ENCODE measurements at places on chromosomes 7 and 10. TPM values are rescaled to one million over a fixed set of nuclear protein-coding genes. Genes with fewer than 3 reads are reported as not detected.

Gene WDR86
- total RNA-seq: 2.9 TPM

- no peak for DNase-seq
Measured at GRCh38 chr10:58241346-58241745, 26.3 kb downstream of the IPMK start.

DNA sequence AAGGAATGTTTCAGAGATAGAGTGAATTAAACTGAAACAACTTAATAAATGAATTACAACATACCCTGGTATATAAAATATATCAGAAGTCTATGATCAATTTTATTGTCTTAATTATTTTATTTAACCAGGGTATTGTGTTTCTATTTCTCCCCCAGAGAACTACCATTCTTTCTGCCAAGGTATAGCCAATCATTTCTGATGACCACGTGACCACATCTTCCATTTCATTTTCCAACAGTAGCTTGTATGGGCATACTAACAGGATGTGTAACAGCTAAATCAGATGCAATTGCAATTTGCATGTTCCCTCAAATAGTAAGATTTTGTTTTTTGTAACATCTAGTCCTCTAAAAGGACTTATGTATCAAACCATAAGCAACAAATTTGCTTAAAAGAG lies 123.9 kb upstream of the COL1A2 start:
- no peak for DNase-seq

DNA sequence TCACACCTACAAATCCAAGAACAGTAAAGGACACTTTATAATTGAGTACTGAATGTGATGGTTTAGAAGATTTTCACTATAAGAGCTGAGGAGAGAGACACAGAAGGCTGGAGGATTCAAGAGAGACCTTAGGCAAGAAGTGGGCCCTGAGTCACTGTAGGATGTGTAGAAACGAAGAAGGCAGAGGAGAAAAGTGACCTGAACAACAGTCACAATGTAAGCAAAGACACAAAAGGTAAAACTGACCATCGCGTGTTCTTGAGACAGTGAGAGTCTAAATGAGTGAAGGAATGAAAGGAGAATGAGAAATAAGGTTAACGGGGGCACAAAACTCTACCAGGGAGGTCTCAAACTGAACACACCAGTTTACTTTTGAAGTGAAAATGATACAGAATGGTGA lies 298.2 kb upstream of the LRGUK start:
- DNase-seq: no peak

Gene MEOX2
- total RNA-seq: 2.4 TPM

- DNase-seq: no peak
Measured at GRCh38 chr7:30845426-30846135, 66.1 kb upstream of the AQP1 start.

- no peak for DNase-seq
Measured at GRCh38 chr10:131758062-131758938, 142.5 kb upstream of the PPP2R2D start.

GRCh38 chr10:98273057-98273850 lies 5.3 kb upstream of the LOXL4 start:
- DNase-seq: no peak

- peak; percentile 82 for DNase-seq
Measured at GRCh38 chr10:69087590-69088470, at the start of gene SRGN. TSS of gene SRGN (plus strand) at chr10:69088103. CDS start at chr10:69088158, 55 bp downstream.

Gene TMEM130
- 0.26 TPM for total RNA-seq

- no peak for DNase-seq
Measured at GRCh38 chr7:71687831-71688599, 556.1 kb downstream of the GALNT17 start.

- no peak for DNase-seq
Measured at GRCh38 chr10:101468159-101468558, 114.2 kb downstream of the BTRC start.

Gene ITIH5
- 42.0 TPM for total RNA-seq

Gene NKX2-3
- 4.4 TPM for total RNA-seq

DNA sequence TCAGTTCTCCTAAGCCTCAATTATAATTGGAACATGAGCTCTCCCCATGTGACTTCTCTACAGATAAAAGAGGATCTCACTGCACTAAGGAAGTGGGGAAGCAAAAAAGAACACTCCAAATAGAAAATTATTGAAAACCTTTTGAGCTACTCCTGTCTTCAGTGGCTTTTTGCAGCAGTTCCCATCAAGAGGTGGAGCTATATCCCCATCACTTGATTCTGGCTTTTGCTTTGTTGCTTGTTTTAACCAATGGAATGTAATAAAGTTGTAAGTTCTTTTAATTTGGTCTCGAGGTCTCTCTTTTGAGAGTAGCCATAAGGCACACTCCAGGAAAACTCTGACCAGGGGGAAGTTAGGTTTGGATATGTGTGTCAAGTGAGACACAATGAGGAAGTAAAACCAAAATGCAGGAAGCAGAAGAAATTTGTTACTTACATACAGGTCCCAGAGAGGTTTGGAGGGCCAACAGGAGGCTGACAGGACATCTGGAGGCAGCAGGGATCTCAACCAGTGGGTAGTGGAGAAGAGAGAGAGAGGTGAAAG lies 569.4 kb downstream of the HTR7 start:
- no peak for DNase-seq

DNA sequence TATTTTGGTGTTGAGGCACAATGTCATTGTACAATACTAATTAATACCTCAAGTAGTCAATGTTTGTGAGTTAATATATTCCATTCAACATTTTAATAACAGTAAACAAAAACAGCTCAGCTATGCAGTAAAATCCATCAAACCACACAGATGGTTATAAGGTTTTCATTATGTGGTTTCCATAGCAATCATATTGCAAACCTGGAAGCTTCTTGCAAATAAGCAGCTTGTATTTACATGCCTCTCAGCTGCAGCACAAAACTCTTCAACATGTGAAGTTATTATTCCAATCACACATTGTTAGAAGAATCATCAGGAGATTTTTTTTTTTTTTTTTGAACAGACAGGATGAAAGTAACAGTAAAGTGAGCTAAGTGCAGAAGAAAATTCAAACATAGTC lies 170.2 kb downstream of the SKAP2 start:
- DNase-seq: no peak

- no peak for DNase-seq
Measured at GRCh38 chr10:4770801-4771553, 55.0 kb upstream of the AKR1E2 start.

Gene CYTH3
- 29.8 TPM for total RNA-seq

Gene TRIM73
- 6.0 TPM for total RNA-seq
